ENCODE measurements at places on chromosomes 5 and 9.

DNA sequence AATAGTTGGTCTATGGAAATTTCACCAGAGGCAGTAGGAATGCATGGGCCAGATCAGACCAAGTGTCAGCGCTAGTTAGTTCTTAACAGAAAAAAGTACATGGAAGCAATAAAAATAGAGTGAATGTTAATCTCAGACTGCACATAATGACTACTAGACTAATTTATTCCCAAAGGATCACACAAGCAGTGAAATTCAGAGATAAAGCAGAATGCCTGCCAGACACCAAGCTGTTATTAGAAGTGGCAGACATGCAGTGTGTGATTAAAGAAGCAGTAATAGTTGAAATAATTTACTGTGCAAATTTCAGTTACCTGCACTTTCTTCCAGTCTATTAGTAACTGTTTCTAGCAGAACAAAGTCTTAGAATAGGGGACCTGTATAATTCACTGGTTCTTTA is 1024.2 kb downstream of the CDH9 start:
- no peak for DNase-seq

GRCh38 chr9:117415358-117415914 is 579 bp upstream of the ASTN2 start:
- DNase-seq, result no peak

DNA sequence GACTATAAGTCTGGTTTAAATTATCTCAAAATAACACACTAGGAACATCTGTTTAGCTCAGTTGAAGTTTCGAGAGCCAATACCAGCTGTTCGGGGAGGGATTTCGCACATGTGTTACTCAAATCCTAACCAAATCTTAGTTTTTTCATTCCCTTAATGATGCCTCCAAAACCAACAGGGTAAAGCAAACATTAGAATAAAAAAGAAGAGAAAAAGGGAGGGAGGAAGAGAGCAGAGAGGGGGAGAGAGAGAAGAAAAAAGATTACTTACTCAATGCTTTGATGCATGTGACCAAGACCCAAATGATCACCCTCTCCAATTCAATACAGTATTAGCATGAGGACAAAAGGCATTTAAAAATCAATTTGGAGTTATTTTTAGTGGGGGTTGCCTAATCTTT is 86.0 kb upstream of the NR5A1 start:
- DNase-seq, result no peak

DNA sequence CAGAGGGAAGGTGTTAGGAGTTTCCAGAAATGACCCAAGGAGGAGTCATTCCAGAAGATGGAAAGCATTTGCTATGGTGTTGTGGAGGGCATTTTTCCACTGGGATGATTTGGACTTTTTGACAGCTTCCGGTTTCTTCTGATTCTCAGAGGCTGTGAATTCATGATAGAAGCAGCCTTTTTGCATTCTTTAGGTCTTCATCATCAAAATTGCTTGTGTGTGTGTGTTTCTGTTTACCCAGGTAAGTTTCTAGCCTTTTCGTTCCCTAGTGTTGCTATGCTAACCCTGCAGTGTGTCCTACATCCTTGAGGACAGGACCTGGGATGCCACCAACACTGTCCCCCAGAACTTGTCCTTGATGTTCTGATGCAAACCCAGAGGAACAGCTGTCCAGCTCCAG is 19.6 kb downstream of the IRX1 start:
- DNase-seq, result no peak

- peak; percentile 17 for DNase-seq
These were observed 195.3 kb downstream of the FBXL7 start for GRCh38 chr5:15695215-15695731.

DNA sequence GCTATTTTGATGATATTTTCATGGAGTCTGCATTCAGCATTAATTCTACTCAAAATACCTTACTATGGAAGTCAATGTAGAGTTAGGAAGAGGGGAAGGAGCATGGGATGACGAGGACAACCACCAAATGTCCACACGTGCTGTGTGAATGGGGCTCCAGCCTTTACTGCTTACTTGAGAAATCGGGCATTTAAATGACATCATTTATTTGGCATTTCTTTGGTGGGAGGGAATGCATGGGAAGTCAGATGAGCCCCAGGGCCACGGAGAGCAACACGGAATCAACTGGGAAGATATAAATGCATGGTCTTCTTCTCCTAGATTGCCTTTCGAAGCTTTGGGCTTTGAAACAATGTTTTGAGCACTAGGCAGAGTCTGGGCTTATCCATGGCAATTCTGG is 458.5 kb upstream of the KLF4 start:
- DNase-seq, result no peak

DNA sequence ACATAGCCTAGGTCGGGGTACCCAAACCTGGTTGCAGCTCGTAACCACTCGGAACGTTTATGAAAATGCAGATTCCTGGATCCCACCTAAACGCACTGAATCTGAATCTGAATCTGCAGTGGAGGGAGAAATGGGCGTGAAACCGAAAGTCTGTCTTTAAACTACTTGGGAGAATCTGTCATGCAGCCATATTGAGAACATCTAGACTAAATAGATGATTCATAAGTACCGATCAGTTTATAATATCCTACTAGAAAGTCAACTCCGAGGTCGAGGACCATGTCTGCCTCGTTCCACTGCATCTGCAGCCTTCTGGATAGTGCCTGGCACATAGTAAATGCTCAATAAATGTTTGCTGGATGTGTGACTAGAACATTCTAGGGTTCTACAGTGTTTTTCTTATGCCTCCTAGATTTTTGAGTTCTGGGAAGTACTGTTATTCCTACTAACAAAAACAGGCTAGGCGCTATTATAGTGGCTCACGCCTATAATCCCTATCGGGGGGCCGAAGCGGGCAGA is 632 bp downstream of the COQ4 start:
- peak; percentile 53 for DNase-seq

- peak; percentile 43 for DNase-seq
These were observed at the start of gene LHX6 for GRCh38 chr9:122228568-122229484. LHX6 (minus strand) TSS chr9:122228957; CDS start chr9:122228740, 217 bp downstream.

DNA sequence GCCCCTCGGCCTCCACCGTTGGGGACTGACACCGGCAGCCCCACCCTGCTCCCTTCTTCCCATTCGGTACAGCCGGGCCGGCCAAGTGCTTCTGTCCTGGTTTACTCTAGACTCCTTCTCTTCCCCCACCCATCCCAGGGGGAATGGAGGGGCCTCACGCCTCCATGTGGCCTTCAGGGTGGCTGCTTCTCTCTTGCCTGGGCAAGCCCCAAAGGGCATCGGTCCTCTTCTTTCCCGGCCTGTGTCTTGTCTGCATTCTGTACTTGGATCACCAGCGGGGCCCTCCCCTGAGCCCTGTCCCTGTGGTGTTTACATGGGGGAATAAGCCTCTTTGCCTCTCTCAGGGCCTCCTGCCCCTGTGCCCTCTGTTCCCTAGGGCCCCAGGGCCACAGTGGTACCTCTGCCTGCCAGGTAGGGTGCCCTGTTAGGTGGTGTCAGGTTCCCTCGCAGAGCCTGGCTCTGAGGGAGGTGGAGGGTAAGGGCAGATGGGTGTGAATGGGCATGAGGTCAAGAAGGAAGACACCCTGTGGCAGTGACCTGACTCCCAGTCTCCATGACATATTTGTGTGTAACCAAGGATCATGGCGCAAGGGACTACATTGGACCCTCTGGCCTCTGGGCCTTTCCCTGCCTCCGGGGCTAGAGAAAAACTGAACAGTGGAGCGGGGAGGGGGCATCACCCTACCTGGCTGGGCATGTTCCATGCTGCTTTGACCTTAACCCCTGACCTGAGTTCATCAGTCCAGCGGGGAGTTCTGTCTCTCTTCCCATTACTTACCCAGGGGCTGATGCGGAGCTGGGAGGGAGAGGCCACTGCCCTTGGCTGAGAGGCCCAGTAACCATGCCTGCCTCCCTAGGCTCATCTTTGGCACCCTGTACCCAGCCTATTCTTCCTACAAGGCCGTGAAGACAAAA is 1.6 kb downstream of the REEP2 start:
- DNase-seq, result no peak

DNA sequence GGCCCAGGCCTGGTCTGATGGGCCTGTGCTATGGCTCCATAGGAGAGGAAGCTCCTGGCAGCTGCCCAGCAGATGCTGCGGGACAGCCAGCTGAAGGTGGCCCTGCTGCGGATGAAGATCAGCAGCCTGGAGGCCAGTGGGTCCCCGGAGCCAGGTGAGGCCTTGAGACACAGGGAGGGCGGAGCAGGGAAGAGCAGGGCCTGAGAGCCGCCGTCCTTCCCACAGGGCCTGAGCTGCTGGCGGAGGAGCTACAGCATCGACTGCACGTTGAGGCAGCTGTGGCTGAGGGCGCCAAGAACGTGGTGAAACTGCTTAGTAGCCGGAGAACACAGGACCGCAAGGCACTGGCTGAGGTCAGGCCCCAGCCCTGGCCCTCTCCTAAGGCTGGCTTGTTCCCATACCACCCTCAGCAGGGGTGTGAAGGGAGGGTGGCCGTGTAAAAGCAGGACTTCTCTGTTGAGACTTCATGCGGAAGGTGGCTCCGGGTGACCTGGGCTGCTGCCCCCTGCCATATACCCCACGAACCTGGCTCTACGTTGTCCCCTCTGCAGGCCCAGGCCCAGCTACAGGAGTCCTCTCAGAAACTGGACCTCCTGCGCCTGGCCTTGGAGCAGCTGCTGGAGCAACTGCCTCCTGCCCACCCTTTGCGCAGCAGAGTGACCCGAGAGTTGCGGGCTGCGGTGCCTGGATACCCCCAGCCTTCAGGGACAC is 4.5 kb downstream of the PKN3 start:
- DNase-seq, result no peak

GRCh38 chr5:131491749-131492148 is 143.3 kb downstream of the RAPGEF6 start:
- no peak for DNase-seq

DNA sequence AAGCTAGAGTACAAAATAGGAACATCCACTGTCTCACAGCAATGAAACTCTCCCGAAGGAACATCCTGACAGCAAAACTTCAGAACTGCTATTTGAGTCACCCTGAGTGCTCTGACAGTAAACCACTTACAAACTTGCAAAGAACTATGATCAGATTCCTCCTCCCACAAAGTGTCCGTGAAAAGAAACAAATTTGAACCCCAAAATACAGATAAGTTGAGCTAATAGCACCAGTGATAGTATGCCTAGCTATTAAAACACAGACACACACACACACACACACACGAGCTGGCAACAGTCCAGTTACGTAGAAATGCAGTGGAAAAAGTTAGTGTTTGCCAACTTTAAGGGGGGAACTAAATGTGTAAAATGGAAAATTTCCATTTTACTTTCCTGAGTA is 3.1 kb upstream of the GLIS3 start:
- peak; percentile 80 for DNase-seq

GRCh38 chr9:23822261-23823169 is 3.5 kb downstream of the ELAVL2 start:
- no peak for DNase-seq

- no peak for DNase-seq
These were observed 1138.2 kb downstream of the TAF11L14 start for GRCh38 chr5:18772475-18772874.

GRCh38 chr9:25177858-25178257 is 500.4 kb downstream of the TUSC1 start:
- DNase-seq, result no peak

DNA sequence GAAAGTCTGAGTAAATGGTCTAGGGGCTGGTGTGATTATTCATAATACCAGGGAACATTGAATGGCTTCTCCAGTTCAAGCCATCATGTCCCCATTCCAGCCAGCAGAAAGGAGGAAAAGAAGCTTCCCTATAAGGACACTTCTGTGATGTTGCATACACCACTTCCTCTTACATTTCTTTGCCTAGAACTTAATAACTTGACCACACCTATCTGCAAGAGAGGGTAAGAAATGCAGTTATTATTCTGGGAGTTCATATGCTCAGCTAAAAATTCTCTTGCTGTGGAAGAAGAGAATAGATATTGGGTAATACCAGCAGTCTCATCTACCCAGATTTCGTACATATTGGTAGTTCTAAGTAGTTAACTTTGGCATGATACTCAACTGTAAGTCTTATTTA is 166.1 kb downstream of the SLC28A3 start:
- DNase-seq, result no peak

DNA sequence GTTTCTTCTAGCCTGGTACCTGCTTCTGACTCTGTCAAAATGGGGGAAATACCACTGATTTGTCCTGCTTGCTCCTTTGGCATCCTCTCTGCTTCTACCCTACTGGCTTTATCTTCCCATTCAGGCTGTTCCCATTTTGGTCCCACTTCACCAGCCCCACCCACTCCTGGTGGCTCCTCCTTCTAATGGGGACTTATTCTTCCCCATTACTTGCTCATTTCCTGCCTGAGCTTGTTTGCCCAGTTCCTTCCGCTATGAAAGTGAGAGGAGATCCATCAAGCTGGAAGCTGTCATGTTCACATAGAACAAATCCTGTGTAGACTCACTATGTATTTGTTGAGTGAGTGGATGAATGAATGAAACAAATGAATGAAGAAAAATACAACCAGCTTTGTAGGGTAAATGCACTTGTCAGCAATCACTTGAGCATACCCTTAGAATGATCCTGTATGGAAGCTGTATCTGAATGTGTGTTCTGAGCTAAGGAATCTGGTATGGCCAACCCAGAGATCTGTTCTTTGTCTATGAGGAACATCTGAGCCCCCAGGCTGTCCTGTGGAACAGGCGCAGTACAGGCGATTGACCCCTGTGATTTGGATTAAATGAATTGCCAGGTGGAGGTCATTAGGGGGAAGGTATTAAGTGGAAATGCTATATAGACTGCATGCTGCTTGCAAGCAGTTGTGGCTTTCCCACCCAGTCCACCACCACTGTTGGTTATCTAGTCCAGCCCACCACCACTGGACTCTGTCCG is 89.5 kb downstream of the APBA1 start:
- DNase-seq, result peak; percentile 62

DNA sequence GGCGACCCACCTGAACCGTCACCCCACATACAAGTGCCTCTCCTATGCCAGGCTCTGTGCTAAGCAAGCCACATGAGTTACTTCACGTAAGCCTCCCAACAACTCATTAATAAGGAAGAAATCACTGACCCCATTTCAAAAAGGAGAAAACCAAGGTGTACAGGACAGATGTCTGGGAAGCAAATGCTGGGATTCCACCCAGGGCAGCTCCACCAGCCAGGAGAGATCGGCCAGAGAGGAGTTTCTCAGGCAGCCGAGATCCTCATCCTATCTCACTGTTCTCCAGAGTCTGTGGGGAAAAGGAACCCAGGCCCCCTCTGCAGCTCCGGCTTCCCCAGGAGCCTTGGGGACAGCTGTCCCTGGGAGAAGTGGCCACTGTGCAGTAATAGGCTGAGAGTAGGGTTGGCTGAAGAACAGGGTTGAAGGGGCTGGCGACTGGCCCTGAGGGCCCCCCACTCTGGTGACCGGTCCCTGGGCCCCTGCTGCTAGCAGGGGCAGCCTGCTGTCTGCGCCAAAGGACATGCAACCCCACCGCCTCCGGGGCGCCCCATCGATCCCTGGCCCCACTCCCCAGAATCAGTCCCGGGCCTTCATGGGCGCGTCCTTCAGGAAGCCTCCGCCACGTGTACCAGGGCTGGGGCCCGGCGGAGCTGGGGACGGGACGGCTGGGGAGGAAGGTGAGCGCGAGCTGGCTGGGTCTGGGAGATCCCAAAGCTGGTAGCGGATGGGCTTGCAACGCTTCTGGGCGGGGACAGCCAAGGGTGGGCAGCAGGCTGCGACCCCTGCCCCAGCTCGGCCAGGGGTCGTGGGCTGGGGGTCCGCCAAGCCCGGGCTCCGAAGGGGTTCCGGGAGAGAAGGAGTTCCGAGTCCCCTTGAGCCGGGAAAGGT is 44.1 kb upstream of the STXBP1 start:
- no peak for DNase-seq

GRCh38 chr9:5643005-5643624 is 14.2 kb downstream of the RIC1 start:
- no peak for DNase-seq
